GM20000 (cell line): ENCODE measurements at places on chromosomes 1 and 21.

DNA sequence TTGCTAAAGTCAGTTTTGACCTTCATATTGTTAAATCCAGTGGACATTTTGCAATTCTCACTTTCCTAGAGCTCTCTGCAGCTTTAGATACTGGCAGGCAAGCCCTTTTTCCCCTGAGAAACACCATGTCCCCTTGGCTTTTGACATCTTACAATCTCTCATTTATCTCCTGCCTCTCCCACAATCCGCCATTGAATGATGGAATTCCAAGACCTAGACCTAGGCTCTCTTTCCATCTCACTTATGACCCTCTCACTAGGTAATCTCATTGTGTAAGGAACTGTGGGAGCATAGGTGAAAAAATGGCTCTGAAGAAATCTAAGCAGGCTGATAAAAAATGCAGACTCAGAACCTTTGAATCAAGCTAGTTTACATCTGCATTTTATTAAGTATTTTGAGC, 2.0 kb downstream of the KYAT3 start:
- DNase-seq = no peak

GRCh38 chr1:28064064-28064463, 24.3 kb downstream of the EYA3 start:
- DNase-seq = peak; percentile 10

- no peak for DNase-seq
These were observed 3.5 kb upstream of the ACTA1 start for GRCh38 chr1:229437443-229437842.

GRCh38 chr1:150165622-150166612, 16.2 kb downstream of the PLEKHO1 start:
- peak; percentile 61 for DNase-seq

- DNase-seq = no peak
These were observed 1.7 kb downstream of the H3-3A start for GRCh38 chr1:226063977-226064815.

DNA sequence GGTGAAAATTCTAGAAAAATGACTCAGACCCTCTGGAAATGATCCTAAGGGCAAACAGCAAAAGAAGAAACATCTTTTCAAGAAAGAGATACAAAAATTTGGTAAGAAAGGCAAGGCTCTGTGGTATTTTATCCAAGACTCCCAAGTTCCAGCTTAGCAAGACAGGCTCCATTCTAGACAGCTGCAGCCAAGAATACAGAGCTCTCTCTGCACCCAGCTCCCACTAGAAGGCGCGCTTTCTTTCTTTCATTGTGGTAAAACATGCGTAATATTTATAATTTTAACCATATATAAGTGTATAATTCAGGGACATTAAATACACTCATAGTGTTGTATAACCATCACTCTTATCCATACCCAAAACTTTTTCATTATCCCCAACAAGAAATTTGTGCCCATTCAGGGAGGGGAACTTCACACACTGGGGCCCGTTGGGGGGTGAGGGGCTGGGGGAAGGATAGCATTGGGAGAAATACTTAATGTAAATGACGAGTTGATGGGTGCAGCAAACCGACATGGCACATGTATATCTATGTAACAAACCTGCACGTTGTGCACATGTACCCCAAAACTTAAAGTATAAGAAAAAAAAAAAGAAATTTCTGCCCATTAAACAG, 2.2 kb upstream of the HFM1 start:
- DNase-seq = no peak
